ENCODE measurements at places on chromosomes 16 and 17.

- DNase-seq, result no peak
These were observed 14.1 kb downstream of the C17orf67 start for GRCh38 chr17:56819431-56820145.

DNA sequence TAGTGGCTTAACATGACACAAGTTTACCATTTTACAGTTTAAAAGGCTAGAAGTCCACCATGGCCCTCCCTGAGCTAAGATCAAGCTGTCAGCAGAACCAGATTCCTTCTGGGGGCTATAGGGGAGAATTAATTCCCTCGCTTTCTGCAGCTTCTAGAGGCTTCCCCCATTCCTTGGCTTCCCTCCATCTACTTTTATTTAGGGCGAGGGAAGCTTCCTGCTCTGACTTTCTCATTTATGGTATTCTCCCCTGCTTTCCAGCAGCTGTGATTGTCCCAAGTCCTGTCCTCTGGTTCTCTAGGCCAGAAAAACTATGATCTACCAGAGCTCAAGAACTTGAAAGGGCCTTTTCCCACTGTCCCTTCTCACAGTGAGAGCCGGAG is 4.3 kb downstream of the CETP start:
- DNase-seq, result no peak

- no peak for DNase-seq
These were observed 24.6 kb downstream of the TMEM132E start for GRCh38 chr17:34603974-34604373.

DNA sequence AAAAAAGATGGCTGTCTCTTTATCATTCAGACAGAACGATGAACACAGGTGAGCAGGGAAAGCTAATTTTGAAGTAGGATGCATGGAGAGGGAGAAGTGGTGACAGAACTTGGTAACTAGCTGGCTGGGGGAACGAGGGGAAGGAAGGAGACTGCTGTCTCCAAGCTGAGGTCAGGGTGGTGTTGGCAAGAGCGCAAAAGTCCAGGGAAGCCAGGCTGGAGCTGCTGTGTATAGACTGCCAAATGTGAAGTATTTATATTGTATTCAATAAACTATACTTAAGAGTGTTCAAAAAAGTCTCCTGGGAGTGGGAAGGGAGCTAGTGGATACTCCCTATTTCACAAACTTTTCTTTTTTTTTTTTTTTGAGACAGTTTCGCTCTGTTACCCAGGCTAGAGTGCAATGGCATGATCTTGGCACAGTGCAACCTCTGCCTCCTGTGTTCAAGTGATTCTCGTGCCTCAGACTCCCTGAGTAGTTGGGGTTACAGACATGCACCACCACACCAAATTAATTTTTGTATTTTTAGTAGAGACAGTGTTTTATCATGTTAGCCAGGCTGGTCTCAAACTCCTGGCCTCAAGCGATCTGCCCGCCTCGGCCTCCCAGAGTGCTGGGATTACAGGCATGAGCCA is 8.2 kb downstream of the TMEM106A start:
- DNase-seq, result no peak

All from dorsolateral prefrontal cortex (tissue), 122 donors.